CD4-positive, alpha-beta T cell treated with Interleukin-10 for 1 hour (primary cell): ENCODE measurements at places on chromosomes 13 and 19.

DNA sequence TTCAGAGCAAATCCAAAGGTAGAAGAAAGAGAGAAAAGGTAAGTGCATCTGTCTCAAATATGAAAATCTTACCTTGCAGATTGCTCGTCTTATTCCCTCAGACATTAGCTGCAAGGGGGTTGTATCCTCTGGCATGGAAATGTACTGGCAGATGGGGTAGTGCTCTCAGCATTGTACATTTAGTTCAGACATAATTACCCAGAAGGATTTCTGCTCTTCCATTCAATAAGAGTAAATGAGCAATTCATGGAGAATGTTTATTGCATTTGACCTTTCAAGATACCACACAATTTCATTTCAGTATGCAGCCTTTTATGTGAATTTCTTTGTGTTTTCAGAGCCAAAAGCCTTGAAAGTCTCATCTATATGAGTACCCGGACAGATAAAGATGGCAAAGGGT lies 63.8 kb downstream of the SCEL start:
- DNase-seq, result no peak

DNA sequence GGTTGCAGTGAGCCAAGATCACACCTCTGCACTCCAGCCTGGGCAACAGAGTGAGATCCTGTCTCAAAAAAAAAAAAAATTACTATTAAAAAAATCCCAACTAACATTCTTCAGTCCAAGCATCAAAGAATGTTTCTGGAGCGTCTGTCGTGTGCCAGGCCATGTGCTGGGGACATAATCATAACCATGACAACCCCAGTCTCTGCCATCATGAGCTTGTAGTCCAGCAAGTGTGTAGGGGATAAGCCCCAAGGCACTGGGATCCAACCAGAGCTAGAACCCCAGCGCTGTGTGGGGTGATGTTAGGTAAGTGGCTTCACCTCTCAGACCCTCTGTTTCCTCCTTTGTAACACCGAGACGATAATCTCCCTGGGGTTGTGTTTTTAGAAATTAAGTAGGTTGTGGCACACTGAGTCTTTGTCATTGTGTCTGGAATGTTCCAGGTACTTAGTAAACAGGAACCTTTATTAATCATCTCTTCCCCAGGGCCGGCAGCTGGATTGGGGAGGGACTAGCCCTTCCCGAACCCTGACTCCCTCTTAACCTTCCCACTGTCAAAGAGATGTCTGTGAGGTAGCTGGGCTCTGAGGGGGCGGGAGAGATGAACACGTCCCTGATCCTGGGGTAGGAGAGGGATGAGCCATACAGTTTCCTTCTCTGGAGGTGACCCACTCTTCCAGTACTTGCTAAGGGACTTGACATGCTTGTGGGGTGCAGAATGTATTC lies 5.2 kb downstream of the ITPKC start:
- no peak for DNase-seq

DNA sequence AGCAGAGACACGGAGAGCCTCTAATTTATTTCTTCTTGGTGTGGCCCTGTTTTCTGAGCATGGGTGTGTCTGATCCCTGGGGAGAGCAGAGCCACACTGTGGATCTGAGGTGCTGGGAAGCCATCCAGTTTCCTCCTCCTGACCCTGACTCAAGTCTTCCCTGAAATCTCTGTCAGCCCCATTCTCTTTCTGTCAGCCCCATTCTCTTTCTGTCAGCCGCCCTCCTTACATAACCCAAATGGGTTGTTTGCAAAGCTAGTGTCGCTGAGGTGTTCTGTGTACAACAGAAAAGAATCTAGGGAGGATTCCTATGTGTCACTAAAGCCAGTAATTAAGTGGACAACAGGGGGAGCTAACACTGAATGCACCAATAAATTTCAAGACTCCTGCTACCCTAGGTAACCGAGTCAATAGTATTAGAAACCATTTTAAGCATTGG lies 50.2 kb downstream of the LRCH1 start:
- peak; percentile 12 for DNase-seq

GRCh38 chr19:8484331-8484894 lies 18.0 kb downstream of the PRAM1 start:
- no peak for DNase-seq

GRCh38 chr19:10968527-10969135 lies 7.8 kb downstream of the SMARCA4 start:
- DNase-seq, result no peak

GRCh38 chr19:58586133-58586765 lies 13.1 kb upstream of the MZF1 start:
- no peak for DNase-seq

DNA sequence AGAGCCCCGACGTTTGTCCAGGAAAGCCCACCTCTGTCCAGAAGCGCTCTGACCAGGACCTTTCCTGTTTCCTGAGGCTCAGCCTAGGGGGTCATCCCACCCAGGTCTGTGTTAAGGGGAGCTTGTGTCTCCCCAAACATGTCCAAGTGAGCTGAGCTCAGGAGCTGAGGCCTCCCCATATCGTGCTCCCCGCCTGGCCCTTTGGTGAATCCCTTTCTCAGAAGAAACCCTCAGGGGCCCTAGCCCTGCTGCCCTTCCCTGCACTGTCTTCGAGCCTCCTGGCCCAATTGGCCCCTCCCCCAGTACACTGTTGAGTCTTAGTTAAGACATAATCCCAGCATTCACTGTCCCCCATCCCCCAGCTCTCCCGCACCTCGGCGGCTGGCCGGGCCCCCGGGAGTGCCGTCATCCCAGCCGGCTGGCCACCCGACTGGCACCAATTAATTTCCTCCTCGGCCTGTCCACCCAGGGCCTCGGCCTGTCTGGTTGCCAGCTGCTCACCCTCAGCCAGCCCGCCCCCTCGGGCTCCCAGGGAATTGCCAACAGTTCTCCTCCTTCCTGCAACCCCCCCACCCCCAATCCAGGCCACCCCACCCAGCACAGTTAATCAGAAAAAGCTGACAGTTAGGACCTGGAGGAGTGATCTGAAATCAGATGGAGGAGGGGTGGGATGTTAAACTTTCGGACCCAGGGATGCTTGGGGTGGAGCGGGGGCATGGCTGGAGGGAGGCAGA lies 13.6 kb downstream of the IER2 start:
- DNase-seq, result peak; percentile 43

- peak; percentile 84 for DNase-seq
Observed at GRCh38 chr19:3163230-3163886, 15.2 kb upstream of the S1PR4 start.

DNA sequence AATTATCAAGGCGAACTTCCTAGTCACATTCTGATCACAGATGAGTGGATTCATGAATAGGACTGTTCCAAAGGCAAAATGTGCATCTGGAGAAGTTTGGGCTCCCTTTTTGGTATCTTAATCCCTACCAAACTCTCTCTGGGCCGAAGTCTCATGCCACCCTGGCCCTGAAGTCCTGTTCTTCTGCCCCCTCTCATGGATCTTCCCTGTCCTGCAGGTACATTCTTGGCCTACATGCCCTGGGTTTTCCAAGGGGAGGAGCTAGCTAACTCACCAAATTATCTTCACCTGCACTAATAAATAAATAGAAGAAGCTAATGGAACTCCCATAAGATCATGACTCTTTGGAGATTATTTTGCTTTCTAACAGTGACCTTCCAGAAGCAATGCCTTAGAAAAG lies 50.3 kb downstream of the SERTM1 start:
- no peak for DNase-seq

GRCh38 chr13:30340331-30341250 lies 33.2 kb upstream of the KATNAL1 start:
- no peak for DNase-seq

GRCh38 chr13:108268466-108269112 lies 929 bp upstream of the TNFSF13B start:
- no peak for DNase-seq

- DNase-seq, result no peak
Observed at GRCh38 chr13:109789262-109789661, 2.9 kb upstream of the IRS2 start.

- peak; percentile 87 for DNase-seq
Observed at GRCh38 chr19:4811328-4812131, 20.0 kb downstream of the TICAM1 start.

DNA sequence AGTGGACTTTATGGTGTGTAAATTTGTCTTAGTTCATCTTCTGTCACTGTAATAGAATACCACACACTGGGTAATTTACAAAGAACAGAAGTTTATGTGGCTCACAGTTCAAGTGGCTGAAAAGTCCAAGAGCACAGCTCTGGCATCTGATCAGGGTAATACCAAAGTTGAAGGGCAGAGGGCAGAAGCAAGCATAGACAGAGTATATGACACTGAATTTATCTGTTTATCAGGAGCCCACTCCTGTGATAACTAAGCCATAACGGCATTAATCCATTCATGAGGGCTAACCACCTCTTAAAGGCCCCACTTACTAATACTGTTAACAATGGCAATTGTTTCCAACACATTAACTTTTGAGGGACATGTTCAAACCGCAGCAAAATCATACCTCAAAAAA lies 4.0 kb upstream of the RFXAP start:
- peak; percentile 28 for DNase-seq

- no peak for DNase-seq
Observed at GRCh38 chr13:85498774-85499173, 300.4 kb downstream of the SLITRK6 start.

DNA sequence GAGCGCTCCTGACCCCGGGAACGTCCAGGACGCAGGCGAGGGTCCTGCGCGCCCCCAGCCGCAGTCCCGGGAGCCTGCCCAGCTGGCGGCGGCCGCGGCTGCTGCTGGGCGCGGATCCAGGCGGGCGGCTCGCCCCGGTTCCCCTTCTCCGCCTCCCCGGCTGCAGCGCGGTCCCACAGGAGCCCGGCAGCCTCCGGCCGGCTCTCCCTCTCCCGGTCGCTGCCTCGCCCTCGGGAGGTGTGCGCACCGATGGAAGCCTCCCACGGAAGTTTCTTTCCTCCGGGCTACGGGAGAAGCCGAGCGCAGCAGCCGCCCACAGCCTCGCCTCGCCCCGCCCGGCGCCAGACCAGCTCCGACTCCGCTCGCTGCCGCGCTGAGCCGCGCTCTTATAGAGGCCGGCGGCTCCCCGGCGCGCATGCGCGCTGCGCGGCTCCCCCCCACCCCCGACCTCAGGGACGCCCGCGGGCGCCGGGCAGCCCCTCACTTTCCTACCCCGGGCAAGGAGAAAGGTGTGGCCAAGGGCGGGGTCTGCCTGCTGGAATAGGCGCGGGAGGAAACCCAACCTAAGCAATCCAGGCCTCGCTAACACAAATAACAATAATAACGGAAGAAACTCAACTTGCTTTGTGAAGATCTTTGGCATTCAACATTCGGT lies at the start of gene SHISA2:
Gene SHISA2, minus strand, starts transcription at position 360 of the 655 bp plus-strand sequence. CDS start 1,041 bp downstream, outside the sequence.
- DNase-seq, result peak; percentile 29

GRCh38 chr19:1473085-1473851 lies 5.7 kb downstream of the C19orf25 start:
- no peak for DNase-seq

GRCh38 chr19:40896418-40896796 lies 14.4 kb upstream of the CYP2A7 start:
- no peak for DNase-seq

DNA sequence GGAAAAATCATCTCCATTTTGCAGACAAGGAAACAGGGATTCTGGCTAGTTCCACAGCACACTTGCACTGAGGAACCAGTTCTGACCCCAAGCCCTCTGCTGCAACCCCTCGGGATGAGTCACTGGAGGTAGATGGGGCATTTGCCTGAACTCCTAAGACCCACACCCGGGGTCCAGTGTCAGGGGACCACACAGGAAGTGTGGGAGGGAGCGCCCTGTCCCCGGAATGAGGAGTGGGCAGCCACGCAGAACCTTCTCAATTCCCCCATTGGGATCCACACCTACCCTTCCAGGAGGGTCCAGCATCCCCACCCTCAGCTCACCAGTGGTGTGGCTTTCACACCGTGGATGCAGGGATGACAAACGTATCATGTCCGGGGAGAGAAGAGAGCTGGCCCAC lies 62.7 kb downstream of the TSHZ3 start:
- DNase-seq, result no peak

DNA sequence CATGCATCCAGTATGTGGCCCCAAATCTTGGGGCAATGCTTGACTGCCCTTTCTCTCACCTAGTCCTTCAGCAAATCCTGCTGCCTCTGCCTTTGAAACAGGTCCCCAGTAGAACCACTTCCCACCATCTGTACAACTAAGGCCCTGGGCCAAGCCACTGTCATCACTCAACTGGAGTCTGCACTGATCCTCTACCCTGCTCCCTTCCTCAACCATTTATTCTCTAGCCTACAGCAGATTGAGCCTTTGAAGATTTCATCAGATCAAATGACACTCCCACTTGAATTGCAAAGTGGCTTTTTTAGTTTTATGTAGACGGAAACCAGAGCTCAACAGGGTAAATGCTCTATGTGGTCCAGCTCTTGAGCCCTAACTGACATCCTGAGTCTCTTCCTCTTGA lies 43.5 kb downstream of the ATP8A2 start:
- no peak for DNase-seq

DNA sequence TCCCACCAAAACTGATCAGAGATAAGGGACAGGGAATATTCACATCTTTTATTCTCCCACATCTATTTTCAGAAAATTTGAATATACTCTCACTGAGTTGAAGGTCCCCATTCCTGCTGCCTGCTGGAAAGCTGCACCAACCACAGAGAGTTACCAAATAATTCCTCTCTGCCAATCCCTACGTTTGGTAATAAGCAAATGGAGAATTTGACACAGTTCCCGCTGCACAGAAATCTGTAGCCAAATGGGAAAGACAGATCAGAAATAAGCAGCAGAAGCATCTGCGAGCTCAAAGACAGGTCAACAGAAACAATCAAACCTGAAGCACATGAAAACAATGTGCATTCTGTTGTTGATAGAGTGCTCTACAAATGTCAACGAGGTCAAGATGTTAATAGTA lies 9.9 kb downstream of the ZNF112 start:
- DNase-seq, result no peak

DNA sequence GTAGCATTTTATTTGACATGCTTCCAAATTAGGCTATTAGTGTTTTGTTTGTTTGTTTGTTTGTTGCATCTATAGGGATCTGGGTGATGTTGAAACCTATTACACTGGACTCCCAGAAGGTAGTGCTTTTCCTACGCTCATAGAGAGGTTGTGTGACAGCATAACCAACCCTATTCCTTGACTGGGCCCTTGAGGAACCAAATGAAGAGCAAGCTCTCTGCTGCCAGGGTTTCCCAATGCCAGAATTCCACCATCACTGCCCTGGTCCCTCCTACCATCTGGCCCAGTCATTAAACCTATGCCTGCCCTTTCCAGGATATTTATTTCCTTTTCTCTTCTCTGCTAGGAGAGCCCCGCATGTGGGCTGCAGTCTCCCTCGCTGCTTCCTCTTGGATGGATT lies 210.6 kb downstream of the IRS2 start:
- DNase-seq, result no peak

DNA sequence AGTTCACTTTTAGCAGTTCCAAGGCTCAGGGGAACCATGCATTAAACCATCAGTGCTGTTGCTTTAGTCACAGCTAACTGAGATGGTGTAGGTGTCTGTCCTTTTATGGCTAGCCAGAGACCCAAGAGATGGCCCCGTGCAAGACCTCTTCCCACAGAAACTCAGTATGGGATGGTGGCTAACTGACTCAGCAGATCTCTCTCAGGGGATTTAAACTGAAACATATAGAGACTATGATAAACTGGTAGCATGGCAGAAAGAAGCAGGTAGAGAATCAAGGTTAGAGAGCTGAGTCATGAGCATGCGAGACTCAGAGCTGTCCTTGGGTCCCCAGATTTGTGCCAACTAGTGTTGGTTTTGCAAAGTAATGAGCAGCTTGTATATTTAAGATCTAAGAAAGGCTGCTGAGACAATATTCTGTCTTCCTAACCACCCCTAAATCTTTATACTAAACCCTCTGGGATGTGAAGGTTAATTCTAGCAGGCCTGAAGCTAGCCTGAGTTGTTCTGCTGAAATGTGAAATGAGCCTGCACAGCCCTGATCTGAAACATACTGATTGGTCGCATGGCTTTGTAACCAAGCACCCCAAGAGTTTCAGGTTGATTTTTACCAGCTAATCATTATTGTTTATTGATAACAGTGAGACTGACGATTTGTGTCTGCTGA lies 6.5 kb upstream of the SCEL start:
- DNase-seq, result no peak

- no peak for DNase-seq
Observed at GRCh38 chr19:30344446-30345425, 27.4 kb upstream of the ZNF536 start.
